ENCODE measurements at places on chromosomes 6 and 20.

- DNase-seq: no peak
These were observed 115.0 kb downstream of the TSHZ2 start for GRCh38 chr20:53087037-53087777.

- no peak for DNase-seq
These were observed 57.6 kb downstream of the TENT5A start for GRCh38 chr6:81694855-81695254.

DNA sequence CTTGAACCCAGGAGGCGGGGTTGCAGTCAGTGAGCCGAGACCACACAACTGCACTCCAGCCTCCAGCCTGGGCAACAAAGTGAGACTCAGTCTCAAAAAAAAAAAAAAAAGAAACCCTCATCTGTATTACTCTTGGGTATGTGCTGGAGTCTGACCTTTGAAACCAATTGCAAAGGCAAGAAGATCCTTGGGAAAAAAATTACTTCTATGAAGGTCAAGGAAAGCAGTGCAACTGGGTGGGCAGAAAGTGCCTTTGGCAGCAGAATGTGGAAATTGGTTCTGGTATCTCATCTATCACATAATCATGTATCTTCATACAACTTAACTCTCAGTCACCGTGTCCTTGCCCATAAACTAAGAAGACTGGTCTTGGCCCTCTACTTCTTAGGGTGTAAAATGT lies 7.7 kb upstream of the RPL7L1 start:
- DNase-seq: no peak

GRCh38 chr6:55437141-55437540 lies 109.9 kb downstream of the GFRAL start:
- no peak for DNase-seq

DNA sequence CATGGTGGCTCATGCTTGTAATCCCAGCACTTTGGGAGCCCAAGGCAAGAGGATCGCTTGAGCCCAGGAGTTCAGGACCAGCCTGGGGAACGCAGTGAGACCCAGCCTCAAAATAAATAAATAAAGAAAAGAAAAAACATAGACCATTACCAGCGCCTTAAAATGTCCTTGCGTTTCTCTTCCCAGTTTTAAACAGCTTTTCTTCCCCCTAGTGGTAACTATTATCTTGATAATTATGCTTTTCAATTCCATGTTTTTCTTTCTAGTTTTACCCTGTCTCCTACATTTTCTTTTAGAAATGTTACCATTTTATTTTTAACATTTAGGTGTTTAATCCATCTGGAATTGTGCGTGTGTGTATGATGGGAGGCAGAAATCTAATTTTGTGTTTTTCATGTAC lies 24.4 kb downstream of the DNAH8 start:
- no peak for DNase-seq

DNA sequence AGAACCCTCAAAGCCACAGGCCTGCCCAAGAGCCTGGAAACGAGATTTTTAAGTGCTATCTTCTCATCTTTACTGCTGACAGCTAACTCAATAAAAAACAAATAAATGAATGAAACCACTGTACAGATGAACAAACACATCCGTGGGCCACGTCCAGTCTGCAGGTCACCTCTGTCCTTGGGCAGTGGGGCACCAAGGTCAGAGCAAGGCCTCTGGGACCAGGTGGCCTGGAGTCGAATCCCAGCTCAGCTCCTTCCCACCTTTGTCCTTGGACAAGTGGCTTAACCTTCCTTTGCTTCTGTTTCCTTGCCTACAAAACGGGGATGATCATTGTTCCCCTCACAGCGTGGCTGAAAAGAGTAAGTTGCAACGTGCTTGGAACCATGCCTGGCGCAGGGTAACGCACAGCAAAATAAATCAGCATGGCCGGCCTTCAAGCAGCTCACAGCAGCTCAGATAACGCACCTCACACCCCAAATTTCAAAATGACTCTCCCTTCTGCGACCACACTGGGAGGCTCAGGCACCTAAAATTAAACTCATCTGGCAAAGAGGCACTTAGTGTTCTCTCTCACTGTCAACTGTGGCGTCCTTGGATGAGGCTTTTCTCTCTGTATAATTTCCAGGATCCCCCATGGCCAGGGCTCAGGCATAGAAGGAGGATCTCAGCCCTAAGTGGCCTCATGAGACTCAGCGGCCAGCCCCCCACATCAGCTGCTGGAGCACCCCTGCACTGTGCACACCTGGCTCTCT lies 35.7 kb downstream of the RRBP1 start:
- DNase-seq: no peak

GRCh38 chr6:138225953-138226352 lies 7.7 kb upstream of the PBOV1 start:
- DNase-seq: no peak

DNA sequence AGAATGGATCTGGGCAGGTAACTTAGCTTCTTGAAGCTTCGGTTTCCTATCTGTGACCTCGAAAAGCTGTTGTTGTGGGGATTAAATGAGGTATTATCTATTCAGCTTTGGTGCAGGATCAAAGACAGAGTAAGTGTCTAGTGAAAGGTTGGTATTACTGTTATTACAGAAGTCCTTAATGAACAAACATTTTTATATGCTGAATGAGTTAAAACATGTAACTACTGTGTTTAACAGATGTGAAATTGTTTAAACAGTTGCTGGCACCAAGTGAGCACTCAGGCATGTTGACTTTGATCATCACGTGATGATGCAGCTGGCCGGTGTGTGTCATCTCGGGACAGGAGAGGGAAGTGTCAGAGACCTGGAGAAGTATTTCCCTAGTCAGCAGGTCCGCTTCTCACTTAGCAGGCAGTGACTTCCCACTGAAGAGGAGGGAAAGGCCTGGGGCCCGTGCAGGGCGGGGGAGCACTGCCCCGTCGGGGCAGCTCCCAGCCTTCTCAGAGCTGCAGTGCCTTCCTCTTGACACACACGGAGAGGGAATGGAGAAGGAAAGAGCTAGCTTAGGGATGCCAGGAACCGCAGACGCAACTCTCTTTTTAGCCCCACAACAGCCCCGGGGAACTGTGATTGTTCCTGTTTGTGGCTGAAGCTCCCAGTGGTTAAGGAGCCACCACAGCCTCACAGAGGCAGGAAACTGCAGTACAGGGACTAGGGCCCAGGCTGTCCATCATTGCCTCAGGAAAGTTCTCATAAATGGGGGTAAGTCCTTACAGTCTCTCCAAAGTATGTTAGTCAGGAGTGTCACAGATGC lies 18.0 kb downstream of the TUBB2A start:
- DNase-seq: peak; percentile 79
